ENCODE measurements at places on chromosomes 16 and 17.

- no peak for DNase-seq
Observed at GRCh38 chr17:27620721-27621120, 10.3 kb upstream of the LGALS9 start.

GRCh38 chr16:59605706-59606105 is 871.6 kb upstream of the GOT2 start:
- DNase-seq: no peak

DNA sequence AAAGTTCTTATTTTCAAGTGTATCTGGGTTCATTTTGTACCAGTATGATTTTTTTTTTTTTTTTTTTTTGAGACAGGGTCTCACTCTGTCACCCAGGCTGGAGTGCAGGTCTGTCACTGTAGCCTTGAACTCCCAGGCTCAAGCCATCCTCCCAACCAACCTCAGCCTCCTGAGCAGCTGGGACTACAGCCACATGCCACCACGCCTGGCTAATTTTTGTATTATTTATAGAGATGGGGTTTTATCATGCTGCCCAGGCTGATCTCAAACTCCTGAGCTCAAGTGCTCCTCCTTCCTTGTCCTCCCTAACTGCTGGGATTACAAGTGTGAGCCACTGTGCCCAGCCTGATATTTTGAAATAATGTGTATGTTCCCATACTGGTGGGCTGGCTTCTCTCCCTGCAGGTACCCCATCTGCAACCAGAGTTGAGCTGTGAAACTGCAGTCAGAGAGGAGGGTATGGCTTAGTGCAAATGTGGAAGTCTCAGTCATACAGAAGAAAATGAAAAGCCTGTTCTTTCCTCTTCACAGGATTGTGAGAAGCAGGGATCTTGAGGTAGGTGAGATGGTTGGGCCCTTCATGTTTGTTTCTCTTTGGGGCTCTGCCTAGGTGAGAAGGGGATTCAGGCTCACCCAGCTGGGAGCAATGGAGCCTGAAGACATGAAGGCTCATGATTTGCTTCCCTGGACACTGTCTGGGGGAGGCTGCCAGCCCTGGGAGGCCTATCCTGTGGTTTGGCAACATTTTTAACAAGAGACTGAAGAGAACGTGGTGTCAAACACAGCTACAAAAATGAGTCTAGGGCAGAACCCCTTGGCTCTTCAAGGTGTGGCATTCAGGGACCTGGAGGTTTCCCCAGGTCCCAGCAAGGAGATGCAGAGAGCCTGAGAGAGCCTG is 41.3 kb upstream of the SIAH1 start:
- DNase-seq: peak; percentile 18

DNA sequence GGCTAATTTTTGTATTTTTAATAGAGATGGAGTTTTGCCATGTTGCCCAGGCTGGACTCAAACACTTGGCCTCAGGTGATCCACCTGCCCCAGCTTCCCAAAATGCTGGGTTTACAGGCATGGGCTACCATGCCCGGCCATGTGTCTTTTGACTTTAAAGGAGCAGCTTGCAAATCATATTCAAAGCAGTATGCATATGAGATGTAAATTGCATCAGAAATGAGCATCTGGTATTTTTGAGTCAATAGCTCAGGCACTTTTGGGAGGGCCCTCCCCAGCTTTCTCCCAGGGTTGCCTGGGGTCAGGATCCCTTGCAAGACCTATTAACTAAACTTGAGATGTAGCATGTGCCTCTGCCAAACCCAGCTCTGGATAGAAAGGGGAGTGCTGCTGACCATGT is 21.5 kb downstream of the EPOP start:
- DNase-seq: no peak

DNA sequence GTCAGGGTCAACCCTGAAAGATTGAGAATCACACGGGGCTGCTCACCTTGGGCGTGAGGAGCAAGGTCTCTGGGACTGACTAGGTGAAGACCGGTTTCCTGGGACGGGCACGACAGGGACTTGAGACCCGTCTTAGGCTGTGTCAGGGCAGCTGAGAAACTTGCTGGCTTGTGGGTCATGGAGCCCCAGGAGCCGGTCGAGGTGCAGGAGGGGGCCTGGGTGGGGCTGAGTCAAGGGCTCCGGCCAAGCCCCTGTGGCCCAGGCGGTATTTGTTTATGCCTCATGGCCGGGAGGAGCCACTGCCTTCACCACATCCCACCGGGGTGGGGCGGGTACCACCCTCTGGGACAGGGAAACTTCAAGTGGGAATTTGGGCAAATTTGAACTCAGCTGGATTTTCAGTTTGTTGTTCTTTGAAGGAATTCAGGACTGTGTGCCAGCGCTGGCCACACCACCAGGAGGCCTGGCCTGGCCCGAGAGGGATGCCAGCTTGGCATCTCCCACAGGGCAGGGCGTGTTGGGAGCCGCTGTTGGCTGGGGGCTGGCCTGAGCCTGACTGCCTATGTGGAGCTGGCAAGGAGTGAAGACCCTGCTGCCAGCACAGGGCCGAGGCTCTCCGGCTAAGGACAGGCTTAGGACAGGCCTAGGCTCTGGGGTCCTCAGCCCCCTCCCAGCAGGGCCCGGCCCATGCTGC is 116.1 kb downstream of the METRNL start:
- DNase-seq: peak; percentile 82

GRCh38 chr17:10046786-10047785 is 142.0 kb upstream of the RCVRN start:
- no peak for DNase-seq

- DNase-seq: peak; percentile 57
Observed at GRCh38 chr17:67239597-67239996, 5.4 kb downstream of the HELZ start.

DNA sequence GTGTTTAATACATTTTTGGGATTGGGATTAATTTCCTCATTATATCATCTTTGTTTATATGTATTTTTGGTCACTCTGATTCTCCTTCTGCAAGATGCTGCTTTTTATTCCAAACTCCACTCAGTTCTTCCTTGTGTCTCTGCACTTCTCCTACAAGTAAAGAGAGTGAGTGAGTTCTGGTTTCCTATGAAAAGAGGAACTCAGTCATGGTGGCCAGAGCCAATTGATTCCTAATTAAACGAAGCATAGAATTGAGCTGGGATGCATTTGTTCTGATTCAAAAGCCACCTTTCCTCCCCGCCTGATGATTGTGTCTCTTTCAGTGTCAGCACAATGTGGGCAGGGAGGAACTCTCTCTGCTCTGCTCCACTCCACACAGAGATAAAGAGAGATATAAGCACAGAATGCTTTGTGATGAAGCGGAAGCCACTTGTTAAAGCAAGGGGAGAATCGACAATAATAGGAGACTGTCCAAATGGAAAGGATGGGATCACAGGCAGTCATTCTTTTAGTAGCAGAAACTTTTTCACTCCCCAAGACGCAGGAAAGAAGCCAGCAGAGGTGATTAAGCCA is 121.3 kb upstream of the GOT2 start:
- no peak for DNase-seq
